ENCODE measurements at places on chromosomes 6 and 20.

DNA sequence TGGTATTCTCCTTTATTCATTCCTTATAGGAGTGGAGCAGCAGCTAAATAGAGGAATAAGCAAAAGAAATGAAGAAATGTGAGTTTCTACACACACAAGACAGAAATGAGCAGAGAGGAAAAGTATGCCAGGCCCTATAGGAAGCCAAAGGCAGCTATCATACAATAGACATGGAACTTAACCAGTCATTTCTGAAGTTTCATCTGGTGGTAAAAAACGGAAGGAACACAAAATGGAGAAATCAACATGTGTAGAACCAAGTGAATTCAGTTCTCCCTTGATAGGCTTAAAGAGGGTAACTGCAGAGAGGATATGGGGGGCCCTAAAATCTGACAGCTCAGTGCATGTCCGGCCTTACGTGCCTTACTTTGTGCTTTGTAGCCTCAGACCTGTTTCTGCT is 44.6 kb downstream of the TSBP1 start:
- DNase-seq: no peak

- DNase-seq: no peak
Measured at GRCh38 chr6:39085129-39085797, 29.7 kb downstream of the SAYSD1 start.

GRCh38 chr6:143697076-143697800 is 19.5 kb downstream of the PHACTR2 start:
- no peak for DNase-seq

GRCh38 chr6:152957796-152958195 is 25.0 kb downstream of the FBXO5 start:
- no peak for DNase-seq

GRCh38 chr20:51042064-51042463 is 19.2 kb upstream of the KCNG1 start:
- no peak for DNase-seq

GRCh38 chr6:169722362-169723199 is 1.7 kb downstream of the PHF10 start:
- DNase-seq: peak; percentile 54

DNA sequence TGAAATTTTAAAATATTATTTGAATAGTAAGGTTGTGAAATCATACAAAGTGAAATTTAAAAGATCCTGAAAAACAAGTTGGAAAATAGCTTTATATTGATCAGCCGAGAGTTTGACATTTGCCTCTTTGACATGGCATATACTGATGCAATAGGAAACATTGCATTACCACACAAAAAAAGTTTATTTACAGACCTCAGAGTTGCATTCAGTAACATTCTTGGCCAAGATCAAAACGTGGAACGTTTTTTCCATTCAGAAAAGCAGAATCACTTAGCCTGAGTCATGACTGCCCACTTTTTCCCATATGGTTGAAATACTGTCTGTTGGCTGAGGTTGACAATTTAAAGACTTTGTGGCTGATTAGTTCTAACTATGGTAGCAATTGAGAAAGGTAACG is 55.1 kb upstream of the BACH2 start:
- no peak for DNase-seq

DNA sequence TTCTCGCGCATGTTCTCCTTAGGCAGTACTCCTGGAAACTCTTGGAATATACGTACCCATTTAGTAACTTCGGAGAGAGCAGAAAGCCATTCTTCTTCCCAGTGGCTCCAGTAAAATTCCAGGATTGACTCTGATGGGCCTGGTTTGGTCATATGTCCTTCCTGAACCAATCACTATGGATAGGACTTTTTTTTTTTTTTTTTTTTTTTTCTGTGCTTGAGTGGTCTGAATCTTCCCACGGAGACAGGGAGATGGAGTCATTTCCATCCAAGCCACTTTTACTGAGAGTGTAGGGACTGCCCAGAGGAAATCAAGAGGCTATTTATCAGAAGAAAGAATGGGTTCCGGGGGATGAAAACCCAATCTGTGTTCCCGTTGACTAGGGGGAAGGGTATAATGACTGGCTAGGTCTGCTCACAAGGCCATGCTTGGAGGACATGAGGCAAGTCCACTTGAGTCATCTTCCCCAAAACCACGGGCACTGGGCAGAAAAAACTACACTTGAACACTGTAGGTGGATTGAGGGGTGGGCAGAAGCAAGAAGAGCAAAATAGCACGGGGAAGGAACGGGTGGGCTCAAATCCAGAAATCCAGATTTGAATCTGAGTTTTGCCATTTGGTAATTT is 35.4 kb upstream of the MRPS18A start:
- DNase-seq: no peak
